GM20000 (cell line): ENCODE measurements at places on chromosomes 11 and 22.

DNA sequence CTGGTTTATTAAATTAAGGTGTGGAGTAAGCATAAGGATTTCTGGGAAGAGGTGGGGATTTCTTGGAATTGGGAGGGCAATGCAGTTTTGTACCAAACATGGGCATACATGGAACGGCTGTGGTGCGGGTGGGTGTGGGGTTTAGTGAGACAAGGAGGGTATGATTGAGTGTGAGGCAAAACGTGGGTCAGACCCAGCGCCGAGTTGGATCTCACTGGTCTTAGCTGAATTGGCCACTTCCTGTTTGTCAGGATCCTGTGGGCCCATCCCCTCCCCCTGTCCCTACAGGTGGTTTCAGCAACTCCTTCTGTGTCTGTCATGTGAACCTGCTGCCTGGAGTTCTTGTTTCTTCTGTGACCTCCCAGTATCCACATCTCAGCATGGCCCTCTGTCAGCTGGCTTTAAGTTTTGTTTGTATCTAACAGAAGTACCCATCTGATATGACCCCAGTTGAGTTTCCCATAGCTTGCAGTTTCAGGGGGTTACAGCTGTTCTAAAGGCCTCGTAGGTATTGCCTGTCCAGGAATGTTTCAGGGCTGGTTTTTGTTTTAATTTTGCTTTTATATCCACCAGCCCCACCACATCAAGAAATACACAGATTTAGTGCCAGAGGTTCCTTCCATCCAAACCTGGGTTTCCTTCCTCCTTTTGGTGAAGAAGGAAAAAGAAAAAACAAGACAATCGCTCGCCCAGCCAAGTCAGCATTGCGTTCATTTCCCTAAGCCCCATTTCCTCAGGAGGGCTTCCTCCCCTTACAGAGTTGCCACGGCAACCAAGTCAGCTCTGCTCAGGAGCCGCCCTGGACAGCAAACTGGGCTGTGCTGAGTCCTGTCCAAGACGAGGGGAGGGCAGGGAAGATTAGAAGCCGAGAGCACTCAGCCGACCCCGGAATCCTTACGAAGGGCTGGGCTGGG, 6.0 kb downstream of the APOL1 start:
- peak; percentile 46 for DNase-seq

DNA sequence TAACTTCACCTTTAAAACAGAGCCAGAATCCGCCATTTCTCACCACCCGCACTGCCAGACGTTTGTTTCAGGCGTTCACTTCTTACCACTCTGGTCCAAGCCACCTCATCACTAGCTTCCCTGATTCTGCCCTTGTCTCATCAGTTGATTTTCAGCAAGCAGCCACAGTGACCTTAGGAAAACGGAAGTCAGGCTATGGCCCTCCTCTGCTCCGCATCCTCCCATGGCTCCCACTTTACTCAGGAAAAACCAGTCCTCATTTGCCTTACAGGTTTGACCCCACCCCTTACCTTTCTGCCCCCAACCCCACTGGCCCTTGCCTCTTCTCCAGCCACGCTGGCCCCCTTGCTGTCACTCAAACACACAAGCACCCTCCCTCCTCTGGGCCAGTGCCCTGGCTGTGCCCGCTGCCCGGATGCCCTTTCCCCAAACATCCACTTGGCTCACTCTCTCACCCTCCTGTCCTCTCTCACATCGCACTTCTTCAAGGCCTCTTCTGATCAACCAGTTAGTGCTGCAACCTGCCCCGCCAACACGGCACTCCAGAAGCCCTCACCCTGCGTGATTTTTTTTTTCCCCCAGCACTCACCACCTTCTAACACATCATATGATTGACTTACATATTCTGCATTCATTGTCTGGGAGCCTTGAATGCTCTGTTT, 18.9 kb downstream of the TPST2 start:
- no peak for DNase-seq

GRCh38 chr11:27886857-27887256, 186.6 kb upstream of the BDNF start:
- DNase-seq: no peak

GRCh38 chr11:76856106-76856505, 4.6 kb upstream of the ACER3 start:
- no peak for DNase-seq

GRCh38 chr22:49971232-49972162, 10.9 kb downstream of the PIM3 start:
- peak; percentile 73 for DNase-seq

DNA sequence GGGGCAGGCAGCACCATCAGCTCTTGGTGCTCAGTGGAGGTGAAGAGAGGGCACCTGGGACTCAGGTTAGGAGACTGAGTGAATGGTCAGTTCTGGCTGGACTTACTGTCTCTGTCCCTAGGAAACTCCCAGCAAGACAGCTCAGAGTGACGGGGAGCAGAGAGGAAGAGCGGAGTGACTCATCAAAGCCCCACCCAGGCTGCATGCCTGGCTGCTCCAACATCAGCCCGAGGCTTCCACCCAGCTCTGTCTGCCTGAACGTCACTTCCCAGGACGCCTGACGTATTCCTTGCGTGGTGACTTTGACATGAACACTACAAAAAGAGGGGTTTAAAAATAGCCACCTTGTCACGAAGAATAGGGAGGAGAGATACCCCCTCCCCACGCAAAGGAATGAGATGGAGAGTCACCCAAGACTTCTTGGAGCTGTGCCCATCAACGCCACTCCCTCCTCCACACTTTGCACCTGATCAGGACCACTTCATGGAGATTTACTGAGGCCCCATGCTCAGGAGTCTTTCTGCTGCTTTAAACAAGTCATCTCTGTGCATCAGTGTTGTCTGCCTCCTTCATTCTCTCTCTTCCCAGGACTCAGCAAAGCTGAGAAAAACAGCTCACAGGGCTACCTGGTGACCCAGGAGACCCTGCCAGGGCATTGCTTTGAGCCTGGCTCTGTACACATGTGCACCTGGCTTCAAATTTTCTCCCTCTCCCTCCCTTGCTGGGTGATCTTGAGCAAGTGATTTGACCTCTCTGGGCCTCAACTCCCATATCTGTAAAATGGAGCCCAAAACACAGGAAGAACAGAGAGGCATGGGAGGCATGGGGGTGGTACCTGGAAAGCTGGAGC, 83.1 kb downstream of the MN1 start:
- no peak for DNase-seq

- no peak for DNase-seq
Observed at GRCh38 chr11:108727665-108728064, 62.8 kb downstream of the DDX10 start.

DNA sequence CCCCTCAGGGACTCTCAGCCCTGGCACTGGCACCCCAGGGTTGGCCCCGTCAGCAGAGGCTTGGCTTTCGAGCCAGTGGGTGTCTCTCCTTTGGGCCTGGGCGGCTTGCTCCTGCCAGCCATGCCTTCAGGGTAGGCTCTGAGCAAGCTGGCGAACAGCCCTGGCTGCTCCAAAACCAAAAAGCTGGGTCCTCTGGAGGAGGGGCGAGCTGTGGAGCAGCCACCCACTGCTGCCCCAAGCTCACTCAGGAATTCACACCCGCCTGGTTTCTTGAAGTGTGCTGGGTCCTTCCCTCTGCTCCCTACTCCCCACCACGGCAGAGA, 6.2 kb downstream of the YDJC start:
- no peak for DNase-seq

GRCh38 chr22:24444729-24445466, 17.5 kb downstream of the ADORA2A start:
- no peak for DNase-seq

DNA sequence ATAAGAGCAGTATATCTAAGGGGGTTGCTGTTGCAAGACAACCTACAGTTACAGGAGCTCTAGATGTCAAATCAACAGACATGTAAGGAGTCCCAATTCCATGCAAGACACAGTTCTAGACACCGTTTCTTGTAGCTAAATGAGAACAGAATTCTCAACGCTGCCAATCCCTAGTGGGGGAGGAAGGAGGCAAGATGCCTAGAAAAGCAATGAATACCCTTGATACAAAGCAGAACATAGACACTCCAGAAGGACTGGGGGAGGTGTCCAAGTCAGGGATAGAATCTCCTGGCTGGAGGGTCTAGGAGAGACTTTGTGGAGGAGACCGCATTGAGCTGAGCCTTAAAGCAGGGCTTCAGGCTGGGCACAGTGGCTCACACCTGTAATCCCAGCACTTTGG, 280.2 kb downstream of the BUD13 start:
- DNase-seq: no peak

- no peak for DNase-seq
Observed at GRCh38 chr11:119681361-119681910, 47.6 kb downstream of the NECTIN1 start.

GRCh38 chr11:126332221-126332711, 23.2 kb upstream of the ST3GAL4 start:
- no peak for DNase-seq

DNA sequence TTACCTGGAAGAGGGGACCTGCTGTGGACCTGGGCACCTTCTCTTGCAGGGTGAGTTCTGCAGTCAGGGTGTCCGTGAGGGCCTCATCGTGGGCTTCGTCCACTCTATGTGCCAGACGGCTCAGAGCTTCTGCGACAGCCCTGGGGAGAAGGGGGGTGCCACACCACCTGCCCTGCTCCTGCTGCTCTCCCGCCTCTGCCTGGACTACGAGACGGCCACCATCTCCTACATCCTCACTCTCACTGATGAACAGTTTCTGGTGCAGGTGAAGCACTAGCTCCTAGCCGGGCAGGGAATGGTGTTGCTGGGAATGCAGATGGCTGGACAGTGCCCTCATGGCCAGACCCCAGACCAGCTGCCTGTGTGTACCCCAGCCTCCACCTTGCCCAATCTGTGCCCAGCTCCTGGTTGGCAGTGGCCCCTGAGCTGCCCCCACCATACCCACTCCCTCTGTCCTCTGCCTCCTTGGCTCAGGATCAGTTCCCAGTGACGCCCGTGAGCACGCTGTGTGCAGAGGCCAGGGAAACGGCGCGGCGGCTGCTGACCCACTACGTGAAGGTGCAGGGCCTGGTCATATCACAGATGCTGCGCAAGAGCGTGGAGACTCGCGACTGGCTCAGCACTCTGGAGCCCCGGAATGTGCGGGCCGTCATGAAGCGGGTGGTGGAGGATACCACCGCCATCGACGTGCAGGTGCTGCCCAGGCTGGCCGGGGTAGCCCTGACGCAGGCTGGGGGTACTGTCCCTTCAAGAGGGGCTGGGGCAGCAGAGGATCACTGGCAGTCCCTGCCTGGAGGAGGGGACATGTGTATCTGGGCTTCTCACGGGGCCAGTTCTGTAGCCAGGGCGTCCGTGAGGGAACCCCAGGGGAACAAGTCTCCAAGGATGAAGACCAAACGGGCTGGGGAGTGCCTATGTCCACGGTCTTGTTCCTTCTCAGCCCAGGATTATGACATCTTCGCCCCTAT, 2.2 kb upstream of the TM7SF2 start:
- DNase-seq: no peak

DNA sequence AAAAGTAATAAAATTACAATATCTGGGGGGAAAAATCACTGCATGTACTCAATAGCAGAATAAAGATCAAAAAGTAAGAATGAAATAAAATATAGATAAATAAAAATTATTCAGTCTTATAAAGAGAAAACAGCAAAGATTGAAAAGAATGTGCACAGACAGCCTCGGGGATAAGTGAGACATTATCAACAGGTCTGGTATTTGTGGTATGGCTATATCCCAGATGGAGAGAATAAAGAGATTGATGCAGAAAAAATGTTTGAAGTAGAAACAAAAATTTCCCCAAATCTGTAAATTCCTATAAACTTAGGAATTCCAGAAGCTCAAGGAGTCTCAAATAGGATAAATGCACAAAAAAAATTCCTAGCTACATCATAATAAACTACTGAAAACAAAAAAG, 74.5 kb upstream of the LUZP2 start:
- DNase-seq: no peak

GRCh38 chr11:62710001-62710345, 2.5 kb downstream of the GNG3 start:
- DNase-seq: no peak

DNA sequence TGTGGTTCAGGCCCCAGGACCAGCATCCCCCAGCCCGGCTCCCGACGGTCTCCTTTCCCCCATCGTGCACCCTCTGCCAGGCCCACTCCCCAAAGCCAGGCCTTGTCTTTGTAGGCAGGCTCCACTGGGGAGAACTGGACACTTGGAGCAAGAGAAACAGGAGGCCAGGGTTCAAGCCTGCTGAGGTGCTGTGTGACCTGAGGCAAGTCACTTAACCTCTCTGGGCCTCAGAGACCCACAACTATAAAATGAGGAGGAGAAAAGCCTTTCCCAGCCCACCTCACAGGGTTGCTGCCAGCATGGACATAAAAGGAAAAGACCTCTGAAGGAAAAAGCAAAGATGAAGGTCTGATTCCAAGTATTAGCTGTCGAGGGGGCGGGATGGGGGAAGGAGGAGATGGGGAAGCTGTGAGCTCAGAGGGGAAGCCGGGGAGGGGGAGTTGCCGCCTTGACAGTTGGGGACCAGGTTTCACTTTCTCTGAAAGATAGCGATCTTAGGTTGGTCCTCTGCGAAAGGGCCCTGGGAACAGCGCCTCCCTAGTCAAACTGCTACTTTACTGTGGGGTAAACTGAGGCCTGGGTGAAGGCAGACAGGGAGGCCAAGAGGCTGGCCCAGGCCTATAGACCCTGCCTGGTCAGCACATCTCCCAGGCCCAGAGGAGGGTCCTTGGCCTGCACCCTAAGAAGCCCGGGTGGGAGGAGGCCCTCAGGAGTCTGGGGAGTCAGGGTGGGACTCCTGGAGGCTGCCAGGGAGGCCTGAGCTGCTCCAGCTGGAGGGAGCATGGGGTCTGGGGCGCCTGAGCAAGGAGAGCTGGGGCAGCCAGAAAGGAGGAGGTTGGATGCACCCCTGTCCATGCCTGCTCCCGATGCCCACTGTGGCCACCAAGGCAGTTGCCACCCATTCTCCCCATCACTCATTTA, 991 bp upstream of the OSM start:
- DNase-seq: no peak

DNA sequence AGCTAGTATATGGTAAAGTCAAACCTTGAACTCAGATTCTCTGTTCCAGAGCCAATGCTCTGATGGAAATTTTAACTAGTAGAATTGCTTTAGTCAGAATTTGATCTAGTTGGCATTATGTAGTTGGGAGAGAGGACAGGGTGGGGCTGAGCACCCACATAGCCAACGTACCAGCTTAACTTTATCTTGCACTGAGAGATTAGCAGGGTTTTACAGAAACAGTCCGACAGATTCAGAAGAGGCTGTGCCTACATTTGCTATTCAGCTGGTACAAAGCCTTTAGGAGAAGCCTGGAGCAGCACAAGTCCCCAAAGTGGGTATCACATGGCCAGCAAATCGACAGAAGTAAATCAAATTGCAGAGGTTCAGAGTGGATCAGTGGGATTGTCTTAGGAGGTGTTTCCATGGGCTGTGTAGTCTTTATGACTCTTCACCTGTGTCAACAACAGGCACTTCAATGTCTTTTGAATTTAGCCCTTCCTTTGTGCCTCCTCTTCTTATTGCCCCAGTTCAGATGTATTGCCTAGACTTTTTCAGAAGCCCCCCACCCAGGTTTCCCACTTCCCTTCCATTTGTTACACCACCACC, 7.3 kb upstream of the CSRP3 start:
- DNase-seq: no peak

GRCh38 chr22:19766511-19767426, 6.2 kb downstream of the TBX1 start:
- DNase-seq: peak; percentile 61

- DNase-seq: no peak
Observed at GRCh38 chr11:79035881-79036280, 404.9 kb downstream of the TENM4 start.

- no peak for DNase-seq
Observed at GRCh38 chr11:72629266-72629665, 45.0 kb downstream of the PDE2A start.
